Fibroblast of gingiva (primary cell): ENCODE measurements at places on chromosomes 6 and 20.

DNA sequence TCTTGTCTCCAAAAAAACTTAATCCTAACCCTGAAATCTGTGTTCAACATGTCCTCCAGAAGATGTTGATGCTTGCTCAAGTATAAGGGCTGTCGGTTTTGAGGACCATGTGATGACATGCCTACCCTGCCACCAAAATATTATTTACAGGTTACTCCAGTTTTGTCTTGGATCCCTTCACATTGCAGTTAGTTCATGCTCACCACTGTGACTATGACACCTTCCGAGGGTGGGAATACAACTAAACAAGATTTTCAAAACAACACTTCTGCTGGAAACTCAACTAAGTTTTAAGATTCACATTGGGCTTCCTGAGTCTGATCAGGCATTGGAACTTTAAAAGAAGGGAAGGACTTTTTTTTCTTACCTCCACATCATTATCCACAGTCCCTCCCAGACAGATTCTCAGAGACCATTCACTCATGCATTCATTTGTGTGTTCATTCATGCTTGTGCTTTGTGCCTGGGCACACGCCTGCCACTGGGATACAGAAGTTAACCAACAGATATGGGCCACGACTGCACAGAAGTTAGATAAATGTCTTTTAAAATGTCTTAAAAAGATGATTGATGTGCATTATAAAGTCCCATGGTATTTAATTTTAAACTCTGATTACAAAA lies 118.7 kb upstream of the GJE1 start:
- no peak for DNase-seq

DNA sequence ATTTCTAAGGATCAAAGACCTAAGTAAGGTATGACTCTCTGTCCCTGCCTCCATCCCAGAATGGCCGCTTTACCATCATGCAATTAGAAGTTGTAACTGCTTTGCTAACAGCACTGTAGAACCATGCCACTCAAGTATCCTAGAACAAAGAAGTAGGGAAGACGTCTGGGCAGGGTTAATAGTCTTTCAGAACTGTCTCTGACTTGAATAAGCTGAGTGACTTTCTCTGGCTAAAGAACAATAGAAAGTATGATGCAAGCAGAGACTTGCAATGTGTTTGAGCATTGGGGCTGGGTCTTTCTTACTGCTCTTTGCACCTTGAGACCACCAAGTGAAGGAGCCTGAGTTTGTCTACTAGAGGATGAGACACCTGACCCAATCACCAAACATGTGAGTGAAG lies 279.6 kb upstream of the JAG1 start:
- no peak for DNase-seq

DNA sequence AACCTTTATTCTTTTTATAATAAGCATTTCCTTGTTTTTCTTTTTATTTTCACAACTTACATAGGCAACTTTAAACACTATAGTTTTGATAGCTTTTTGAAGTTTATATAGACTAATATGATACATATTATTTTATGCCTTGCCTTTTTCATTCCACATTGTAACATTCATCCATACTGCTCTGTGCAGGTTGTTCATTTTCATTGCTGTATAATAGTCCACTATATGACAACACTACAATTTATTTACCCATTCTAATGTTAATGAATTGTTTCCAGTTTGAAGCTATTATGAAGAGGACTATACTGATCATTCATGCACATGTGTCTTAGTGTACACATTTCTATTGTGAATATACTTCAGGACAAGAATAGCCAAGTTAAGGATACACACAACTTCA lies 49.1 kb downstream of the WASF1 start:
- DNase-seq: no peak

DNA sequence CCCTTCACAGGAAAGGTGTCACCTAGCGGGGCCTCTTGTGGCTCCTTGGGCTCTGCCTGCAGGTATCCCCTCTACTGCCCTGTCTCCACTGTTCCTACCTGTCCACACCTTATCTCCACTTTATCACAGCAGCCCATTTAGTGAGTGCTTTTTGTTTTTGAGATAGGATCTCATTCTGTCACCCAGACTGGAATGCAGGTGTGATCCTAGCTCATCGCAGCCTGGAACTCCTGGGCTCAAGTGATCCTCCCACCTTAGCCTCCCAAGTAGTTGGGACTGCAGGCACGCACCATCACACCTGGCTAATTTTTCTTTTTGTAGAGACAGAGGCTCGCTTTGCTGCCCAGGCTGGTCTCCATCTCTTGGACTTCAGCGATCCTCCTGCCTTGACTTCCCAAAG lies 48.0 kb downstream of the BCAS4 start:
- no peak for DNase-seq

DNA sequence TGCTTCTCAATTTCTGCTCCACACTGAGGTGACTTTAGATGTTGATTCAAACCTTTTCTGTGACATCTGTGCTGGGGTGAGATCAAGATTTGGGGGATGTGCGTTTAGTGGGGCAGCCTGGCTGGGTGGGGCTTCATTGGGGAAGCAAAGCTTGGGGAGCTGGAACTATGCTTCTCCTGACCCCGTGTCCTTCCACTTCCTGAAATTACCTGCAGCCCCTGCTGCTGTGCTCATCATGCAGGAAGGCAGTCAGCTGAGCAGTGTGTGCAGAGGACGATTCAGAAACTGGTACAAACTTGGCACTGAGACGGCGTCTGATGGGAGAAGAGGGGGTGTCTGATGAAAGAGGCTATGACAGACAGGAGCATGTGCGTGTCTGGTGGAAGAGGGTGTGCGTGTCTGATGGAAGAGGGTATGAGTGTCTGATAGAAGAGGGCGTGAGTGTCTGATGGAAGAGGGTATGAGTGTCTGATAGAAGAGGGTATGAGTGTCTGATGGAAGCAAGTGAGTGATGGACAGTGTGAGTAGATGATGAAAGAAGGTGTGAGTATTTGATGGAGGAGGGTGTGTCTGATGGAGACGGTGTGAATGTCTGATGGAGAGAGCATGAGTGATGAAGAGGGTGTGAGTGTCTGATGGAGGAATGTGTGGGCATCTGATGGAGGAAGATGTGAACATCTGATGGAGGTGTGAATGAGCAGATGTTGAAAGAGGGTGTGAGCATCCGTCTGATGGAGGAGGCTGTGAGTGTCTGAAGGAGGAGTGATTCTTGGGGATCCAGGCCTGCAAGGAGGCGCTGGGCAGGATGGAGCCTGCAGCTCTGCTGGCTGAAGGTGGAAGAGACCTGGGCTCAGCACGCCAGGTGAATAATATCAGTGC lies 103.4 kb downstream of the SYCP2 start:
- no peak for DNase-seq

DNA sequence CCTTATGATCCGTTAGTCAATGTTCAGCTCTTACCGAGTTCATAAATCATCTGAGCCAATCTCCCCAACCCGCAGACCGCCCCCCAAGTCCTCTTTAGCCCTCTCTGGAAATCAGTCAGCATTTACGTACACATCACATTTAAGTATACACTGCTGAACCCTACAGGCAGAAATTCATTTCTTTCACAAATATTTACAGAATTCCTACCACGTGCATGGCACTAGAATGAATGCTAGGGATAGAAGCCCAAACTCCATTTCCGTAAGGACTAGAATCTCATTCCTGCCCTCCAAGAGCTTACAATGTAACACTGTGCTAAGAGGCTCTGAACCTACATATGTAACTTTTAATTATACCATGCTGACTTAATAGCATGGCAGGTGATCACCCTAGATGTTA lies 1.8 kb downstream of the OSER1 start:
- DNase-seq: peak; percentile 36

- DNase-seq: no peak
Observed at GRCh38 chr20:1800180-1800579, 95.0 kb upstream of the SIRPA start.

DNA sequence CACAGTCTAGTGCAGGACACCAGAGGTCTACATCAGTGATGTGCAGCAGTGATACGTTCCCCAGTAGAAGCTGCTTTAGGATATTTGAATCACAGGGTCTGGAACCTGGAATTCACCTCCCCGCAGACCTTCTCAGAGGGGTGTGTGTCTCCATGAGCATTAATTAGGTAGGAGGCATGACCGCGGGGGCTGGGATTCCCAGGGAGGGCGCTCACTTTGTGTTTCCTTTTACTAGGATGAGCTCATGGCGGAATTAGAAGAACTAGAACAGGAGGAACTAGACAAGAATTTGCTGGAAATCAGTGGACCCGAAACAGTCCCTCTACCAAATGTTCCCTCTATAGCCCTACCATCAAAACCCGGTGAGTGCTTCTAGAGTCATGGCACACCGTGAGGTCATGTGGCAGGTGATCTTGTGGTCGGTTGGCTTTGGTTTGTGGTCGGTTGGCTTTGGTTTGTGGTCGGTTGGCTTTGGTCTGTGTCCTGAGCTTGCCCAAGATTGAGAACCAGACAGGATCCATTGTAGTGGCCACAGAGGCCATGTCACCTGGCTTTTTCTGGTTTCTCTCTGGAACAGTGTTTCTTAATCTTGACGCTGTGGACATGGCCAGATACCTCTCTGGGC lies 40.8 kb downstream of the CHMP4B start:
- DNase-seq: no peak

- no peak for DNase-seq
Observed at GRCh38 chr20:42531508-42531961, 658.2 kb downstream of the PTPRT start.

GRCh38 chr20:39049148-39049547 lies 87.0 kb downstream of the DHX35 start:
- no peak for DNase-seq
